ENCODE measurements at places on chromosomes 2 and 18.

GRCh38 chr18:22563164-22563583 lies 145.5 kb upstream of the CTAGE1 start:
- peak; percentile 17 for DNase-seq

DNA sequence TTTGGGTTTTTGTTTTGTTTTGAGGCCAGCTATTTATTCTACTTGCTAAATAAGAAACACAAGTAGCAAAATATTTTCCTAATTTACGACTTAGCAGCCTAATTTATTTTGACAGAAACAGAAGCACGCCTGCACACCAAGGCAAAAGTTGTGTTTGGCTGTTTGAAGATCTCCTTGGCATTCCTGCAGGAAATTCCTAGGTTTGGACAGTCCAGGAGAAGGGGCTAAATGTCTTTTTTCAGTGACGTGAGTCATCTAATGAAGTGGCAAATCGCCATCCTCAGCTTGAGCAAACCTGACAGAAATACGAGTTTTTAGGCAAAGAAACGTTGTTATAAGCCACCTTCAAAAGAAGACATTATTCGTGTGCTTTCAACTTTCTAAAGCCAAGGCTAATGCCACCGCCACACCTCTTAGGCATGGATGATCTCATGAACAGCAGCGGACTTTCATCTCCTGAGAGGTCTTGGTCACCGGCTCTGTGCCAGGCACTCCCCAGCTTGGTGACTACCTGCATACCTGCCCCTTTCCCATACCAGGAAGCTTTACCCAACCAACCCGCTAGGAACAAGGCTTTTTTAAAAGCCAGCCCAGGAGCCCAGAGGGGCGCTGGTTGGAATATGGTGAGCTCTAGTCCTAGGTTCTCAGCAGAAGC lies 30.9 kb downstream of the STK39 start:
- no peak for DNase-seq

DNA sequence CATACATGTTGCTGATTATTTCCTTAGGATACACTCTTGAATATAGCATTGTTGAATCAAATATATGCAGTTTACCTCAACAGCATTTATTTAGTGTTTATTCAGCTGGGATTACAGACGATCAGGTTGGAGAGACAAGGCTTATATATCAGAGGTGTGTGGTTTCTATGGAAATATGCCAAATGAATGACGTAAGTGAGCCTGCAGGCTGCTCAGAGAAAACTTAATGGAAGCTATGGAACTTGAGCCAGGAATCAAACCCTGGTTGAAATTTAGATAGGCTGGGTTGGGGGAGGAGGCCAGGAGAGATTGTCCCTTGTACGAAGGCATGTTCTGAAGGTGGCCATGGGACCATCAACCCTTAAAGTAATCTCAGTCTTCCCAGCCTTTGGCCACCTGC lies 79.5 kb downstream of the INPP4A start:
- no peak for DNase-seq

- no peak for DNase-seq
These were observed 710.4 kb upstream of the PIK3C3 start for GRCh38 chr18:41244591-41245037.

GRCh38 chr18:5746844-5747243 lies 148.5 kb downstream of the TMEM200C start:
- no peak for DNase-seq

DNA sequence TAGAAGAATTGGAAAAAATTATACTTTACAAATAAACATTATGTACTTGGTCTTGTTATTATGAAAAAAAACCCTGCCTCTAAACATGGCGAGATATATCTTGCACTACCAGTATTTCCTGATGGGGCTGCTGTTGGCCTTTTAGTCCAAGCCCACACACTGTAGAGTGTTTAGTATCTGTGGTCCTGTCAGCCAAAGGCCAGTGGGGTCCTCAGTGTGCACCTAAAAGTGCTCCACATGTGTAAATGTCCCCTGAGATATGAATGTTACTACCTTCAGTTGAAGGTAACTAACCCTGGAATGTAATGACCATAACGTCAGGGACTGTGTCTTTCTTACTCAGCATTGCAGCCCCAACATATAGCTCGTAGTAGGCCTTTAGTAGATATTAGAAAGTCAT lies 71.1 kb upstream of the HK2 start:
- DNase-seq: no peak

- no peak for DNase-seq
These were observed 323.0 kb downstream of the TSN start for GRCh38 chr2:122078451-122078850.

DNA sequence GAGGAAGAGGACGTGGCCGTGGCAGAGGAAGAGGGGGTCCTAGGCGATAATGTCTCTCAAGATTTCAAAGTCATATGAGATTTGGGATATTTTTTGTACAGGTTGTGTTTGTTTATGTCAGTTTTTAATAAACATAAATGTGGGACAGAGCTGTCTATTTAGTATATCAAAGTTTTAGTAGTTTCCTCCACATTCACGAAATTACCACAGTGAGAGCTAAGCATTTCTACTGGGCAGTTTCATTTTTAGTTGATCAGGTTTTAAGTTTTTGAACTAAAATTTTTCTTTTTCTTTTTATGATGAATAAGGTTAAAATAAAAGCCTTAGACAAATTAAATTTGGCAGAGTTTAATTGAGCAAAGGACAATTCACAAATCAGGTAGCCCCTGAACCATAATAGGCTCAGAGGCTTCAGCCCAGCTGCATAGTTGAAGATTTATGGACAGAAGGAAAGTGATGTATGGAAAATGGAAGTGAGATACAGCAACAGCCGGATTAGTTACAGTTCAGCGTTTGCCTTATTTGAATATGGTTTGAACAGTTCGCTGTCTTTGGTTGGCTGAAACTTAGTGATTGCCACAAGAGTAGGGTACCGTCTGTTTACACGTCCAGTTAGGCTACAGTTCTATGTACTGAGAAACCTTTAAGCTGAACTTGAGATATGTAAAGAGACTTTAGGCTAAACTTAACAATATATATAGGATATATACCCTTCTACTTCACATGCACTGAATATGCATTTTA lies 17.1 kb downstream of the SNRPD1 start:
- no peak for DNase-seq

GRCh38 chr2:154693741-154694340 lies 4.7 kb upstream of the KCNJ3 start:
- DNase-seq: no peak

- no peak for DNase-seq
These were observed 11.4 kb downstream of the UBE2E3 start for GRCh38 chr2:180991820-180992219.

- no peak for DNase-seq
These were observed 73.7 kb downstream of the LRATD1 start for GRCh38 chr2:14706201-14706600.

DNA sequence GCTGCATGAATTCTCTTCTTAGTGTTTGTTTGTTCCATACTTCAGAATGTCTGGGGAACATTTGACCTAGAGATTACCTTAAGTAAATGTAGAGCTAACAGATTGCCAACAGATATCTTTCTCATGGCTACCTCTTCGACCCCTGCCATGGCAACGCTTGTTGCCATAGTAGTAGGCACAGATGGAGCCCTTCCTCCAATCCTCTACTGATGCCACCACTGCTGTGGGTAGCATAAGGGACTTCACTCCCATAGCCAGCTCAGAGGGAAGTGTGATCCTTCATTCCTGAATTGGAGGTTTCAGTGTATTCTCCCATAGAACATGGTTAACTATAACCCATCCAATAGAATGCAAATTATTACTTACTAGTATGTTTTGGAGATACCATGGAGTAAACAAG lies 543.6 kb upstream of the NRP2 start:
- DNase-seq: no peak

- no peak for DNase-seq
These were observed 10.2 kb upstream of the EIF2AK3 start for GRCh38 chr2:88637464-88637863.

DNA sequence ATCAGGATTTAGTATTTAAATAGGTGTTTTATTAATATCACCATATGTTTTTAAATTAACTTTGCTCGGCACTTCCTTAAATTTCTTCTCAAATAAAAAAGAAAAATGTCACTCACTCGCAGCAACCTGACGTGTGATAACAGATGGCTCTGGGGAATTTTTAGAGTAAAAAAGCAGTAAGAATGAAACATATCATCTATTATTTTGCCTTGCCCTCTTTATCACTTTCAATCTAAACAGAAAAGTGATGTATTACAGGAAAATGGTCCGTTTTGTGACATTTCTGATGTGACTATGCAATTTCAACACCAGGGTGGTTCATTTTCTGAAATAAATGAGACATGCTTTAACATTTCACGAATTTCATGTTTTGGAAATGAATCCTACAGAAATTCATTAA lies 1368.0 kb upstream of the LRRTM1 start:
- DNase-seq: no peak

DNA sequence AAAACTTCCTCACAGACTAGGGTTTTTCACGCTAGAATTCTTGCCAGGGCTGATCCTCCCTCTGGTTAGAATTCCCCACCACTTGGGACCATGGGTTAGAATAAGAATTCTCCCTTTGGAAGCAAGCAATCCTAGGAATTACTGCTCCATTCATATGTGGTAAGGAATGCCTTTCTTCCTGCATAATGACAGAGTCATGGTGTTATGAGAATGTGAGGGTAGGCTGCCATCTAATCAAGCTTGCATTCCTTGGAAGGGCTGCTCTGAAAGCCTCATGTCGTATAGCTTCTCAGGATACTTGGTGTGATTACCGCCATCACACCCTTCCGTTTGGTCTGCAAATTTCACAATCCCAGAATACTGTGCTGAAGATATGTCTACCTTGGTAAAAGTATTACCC lies 1282.4 kb upstream of the PIK3C3 start:
- DNase-seq: no peak

DNA sequence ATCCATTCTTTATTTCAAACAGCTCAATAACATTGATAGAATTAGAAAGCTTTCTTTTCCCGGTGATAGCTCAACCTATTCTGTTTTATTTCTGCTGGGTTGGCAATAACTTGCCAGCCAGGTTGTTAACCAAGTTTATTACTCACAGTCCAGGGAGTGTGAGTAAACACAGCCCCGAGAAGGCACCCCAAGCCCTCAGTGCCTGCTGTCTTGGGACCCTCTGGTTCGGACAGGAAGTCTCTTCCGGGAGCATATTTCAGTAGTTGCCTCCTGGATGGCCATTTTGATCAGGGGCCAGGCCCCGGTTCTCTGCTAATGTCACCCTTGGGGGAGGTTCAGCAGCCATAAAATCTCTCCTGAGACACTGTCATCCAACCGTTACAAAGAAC lies 176.8 kb downstream of the INO80D start:
- no peak for DNase-seq

GRCh38 chr2:209160800-209161588 lies 262.9 kb upstream of the MAP2 start:
- DNase-seq: no peak

DNA sequence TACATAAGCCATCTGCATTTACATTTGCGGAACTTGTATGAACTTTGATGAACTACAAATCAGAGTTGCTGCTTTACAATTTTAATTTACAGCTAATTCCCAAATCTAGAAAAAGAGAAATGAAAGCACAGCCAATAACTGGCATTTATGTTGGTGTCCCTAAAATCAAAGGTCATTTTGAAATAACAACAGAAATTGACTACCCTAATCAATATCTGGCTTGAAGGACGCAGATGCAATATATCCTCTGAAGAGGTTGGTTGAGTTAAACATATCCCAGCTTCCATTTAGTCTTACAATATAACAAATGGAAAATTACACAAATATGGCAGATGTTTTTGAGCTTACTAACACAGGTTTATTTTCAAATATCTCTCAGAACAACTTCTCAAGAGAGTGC lies 177.5 kb downstream of the KCNJ3 start:
- DNase-seq: no peak

DNA sequence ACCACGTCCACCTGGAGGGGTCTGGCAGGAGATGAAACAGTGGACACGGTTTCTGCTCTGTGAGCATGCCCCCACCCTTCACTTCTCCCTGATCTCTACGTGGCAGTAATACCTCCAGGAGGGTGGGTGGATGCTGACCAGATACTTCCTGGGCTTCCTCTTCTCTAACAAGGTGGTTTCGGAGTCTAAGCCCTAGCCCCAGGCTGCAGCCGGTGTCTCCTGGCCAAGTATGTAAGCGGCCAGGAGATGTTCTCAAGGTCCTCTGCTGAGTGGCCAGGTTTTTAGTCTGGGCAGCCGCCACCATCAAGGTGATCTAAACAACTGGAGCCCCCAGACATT lies 101.8 kb upstream of the ASB18 start:
- DNase-seq: no peak

DNA sequence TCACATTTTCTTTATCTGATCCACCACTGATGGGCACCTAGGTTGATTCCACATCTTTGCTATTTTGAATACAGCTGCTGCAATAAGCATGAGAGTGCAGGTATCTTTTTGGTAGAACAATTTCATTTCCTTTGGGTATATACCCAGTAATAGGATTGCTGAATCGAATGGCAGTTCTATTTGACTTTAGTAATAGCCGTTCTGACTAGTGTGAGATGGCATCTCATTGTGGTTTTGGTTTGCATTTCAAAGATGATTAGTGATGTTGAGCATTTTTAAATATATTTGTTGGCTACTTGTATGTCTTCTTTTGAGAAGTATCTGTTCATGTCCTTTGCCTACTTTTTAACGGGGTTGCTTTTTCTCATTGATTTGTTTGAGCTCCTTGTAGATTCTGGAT lies 72.3 kb downstream of the CCDC138 start:
- DNase-seq: no peak

- no peak for DNase-seq
These were observed 171.6 kb downstream of the LDLRAD4 start for GRCh38 chr18:13390196-13390595.

DNA sequence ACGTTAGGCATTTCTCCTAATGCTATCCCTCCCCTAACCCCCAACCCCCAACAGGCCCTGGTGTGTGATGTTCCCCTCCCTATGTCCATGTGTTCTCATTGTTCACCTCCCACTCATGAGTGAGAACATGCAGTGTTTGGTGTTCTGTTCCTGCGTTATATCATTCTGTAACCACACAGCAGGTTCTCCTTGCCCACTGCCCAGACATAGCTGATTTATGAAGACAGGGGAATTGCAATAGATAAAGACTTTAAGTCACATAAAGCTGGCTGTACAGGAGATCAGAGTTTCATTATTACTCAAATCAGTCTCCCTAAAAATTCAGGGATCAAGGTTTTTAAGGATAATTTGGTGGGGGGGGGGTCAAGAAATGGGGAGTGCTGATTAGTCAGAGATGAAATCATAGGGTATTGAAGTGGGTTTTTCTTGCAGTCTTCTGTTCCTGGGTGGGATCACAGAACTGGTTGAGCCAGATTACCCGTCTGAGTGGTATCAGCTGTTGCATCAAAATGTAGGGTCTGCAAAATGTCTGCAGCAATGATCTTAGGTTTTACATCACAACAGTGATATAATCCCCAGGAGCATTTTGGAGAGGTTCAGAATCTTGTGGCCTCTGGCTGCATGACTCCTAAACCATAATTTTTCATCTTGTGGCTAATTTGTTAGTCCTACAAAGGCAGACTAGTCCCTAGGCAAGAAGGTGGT lies 392.1 kb upstream of the KCNJ3 start:
- no peak for DNase-seq

DNA sequence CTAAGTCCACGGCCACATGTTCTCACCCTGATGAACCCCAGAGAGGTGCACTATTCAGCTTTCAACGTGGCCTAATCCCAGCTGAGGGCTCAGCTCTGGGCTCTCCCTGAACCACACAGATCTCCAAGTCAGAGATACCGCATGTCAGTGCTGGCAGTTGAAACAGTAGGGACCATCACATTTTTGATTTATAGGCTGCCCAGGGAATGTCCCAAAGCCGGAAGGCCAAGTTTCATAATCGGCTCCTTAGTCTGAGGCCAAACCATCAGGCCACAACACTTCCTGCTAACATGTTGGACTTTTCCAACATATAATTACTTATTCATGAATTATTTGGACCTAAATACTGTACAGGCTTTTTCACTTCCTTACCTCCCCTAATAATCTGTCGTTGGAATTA lies 91.9 kb upstream of the KLHL29 start:
- DNase-seq: no peak

- no peak for DNase-seq
These were observed 47.9 kb downstream of the MBP start for GRCh38 chr18:77084688-77085035.

All from CD4-positive, alpha-beta T cell treated with Interleukin-1 beta for 1 hour (primary cell).